ENCODE measurements at places on chromosomes 2 and 18. TPM values are rescaled to one million over a fixed set of nuclear protein-coding genes. Genes with fewer than 3 reads are reported as not detected.
A peak's percentile ranks its signal among the peaks of the same experiment; 100 is the strongest.

Gene GBX2
- not detected for total RNA-seq

Gene DSC2
- not detected for total RNA-seq

Gene CYP27A1
- total RNA-seq: 0.22 TPM

Gene UGT1A10
- not detected for total RNA-seq

- H3K27ac ChIP-seq: no peak overlapping the region
- no peak for DNase-seq
- H3K36me3 ChIP-seq: no peaks in the 10 kb centered on the region
- H3K4me1 ChIP-seq: no peaks in the 10 kb centered on the region
- no peaks in the 10 kb centered on the region for H3K27me3 ChIP-seq
Observed at GRCh38 chr2:31049264-31049663, 89.0 kb downstream of the GALNT14 start.

DNA sequence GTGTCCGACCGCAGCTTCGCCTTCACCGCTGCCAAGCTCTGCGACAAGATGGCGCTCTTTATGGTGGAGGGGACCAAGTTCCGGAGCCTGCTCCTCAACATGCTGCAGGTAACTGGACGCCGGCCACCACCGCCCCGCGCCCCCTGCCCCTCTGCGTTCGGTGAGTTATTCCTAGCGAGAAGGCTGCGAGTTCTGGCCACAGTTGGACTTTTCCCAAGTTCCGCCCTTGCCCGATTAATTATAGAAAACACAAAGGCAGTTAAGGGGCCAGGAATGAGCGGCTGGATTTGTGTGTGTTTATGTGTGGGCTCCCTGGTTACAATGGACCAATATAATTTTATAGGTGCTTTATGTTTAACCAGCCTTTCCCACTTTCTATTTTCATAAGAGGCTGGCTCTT lies 189.2 kb downstream of the SMAD7 start:
- H3K4me1 ChIP-seq: peaks cover 3% of the 10 kb centered on the region
- no peaks in the 10 kb centered on the region for H3K27me3 ChIP-seq
- H3K4me3 ChIP-seq: no peak overlapping the region
- H3K36me3 ChIP-seq: no peaks in the 10 kb centered on the region
- no peak overlapping the region for H3K27ac ChIP-seq

DNA sequence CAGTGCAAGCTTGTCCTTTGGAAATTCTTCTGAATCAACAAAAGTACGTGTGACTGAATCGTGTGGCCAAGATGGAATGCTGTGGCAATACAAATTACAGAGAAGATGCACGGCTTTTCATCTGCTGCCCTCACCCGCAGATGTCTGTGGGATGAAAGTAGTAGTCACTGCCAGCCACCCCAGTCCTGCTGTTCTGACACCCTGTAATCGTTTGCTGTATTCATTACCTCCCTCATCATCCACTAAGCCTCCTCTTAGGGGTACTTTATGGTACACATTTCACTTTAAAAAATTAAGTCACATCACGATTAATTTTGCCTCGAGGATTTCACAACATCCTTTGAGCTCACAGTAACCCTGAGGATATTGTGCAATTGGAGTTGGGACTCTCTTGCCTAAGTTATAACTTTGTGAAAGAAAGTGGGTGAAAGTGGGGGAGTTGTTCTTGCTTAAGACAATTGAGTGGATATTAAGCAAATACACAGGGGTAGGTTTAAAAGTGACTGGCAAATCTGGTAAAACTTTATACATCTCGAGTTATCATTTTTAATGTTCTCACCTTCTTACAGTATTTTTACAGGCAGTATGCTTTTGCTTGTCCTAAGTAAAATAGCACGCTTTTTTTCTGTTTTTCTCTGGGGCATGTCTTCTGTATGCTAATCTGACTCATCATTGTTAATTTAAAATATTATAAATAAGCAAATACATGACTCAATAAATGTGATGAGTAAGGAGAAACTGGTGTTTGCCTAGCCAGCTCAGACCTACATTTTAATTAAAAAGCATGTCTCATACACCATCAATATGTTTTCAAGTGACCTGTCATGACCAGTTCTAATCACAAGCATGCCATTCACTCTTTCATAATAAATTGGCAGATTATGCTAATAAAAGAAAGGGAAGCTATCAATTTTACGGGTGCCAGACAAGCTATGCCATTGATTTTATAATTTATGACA lies 680.9 kb downstream of the IRS1 start:
- peaks cover 1% of the 10 kb centered on the region for H3K27me3 ChIP-seq
- H3K4me1 ChIP-seq: no peaks in the 10 kb centered on the region
- no peak for DNase-seq
- no peaks in the 10 kb centered on the region for H3K36me3 ChIP-seq
- H3K27ac ChIP-seq: no peak overlapping the region

GRCh38 chr2:177669625-177670330 lies 277.2 kb downstream of the AGPS start:
- no peak overlapping the region for H3K4me3 ChIP-seq
- no peaks in the 10 kb centered on the region for H3K36me3 ChIP-seq
- H3K27me3 ChIP-seq: peaks cover 3% of the 10 kb centered on the region

DNA sequence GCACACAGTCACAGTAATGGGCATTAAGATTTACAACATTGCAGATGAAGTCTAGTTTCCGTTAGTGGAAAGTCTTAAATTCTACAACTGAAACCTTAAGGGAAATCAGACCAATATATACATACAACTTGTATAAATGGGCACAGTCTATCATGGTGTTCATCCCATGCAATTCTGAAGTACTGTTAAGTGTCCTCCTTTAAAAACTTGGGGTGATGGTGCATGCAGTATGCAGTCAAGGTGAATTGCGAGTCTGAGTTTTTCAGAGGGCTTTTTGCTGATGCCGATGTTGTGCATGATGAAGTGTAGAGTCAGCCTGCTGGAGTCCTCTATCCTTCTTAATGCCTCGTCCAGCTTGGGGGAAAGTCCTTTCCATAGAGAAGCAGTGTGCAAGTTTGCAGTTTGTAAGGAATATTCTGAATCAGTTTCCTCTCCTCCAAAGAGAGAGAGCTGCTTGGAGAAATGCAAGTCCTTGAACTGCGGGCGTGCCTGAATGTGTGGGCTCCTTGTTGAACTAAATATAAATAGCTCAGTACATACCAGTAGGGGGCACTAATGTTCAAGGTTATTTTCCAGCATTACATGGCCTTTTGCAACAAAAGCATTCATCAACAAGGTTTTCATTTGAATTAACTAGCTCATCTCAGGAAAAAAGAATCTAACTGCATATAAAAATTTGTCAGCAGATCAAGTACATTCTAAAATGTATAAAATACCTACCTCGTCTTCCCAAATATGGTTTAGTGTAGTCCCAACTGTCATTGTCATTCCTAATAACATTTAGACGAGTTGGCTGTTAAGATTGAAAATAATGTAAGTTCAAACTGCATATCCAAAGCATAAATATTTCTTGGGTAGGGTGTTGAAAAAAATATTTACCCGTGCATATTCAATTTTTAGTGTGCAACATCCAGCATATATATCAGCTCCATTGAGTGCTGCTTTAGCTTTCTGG lies 21.3 kb downstream of the HNRNPLL start:
- H3K27me3 ChIP-seq: no peaks in the 10 kb centered on the region
- no peak overlapping the region for H3K4me3 ChIP-seq
- peaks cover 44% of the 10 kb centered on the region for H3K36me3 ChIP-seq
- peak; percentile 58 for DNase-seq
- no peak overlapping the region for H3K27ac ChIP-seq

DNA sequence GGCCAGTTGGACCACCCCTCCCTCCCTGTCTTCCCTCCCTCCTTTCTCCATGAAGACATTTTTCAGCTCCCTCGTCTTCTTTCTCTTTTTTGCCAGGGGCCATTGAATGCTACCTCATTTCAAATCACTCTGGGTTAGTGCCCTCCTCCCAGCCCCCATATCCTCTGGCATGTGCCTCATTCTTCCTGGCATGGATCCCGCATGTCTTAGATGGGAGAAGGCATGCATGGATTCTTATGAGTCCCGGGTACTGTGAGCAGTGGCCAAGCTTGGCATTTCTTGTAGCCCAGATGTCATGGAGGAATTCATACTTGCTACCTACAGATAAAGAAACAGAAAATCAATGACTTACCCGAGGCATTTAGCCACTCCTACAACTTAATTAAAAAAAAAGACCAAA lies 9.0 kb upstream of the HAAO start:
- H3K27ac ChIP-seq: no peak overlapping the region
- H3K36me3 ChIP-seq: no peaks in the 10 kb centered on the region
- peaks cover 20% of the 10 kb centered on the region for H3K27me3 ChIP-seq
- no peak for DNase-seq
